Stimulated activated memory B cell treated with anti-CD40 and anti-IgM and Interleukin-4, amounts not matched to agents 10 μg/mL and 1 μg/mL and 100 μg/mL, for 72 hours (primary cell): ENCODE measurements at places on chromosomes 12 and 14.
A peak's percentile ranks its signal among the peaks of the same experiment; 100 is the strongest.

- peak; percentile 32 for ATAC-seq
Observed at GRCh38 chr12:112163471-112163991, 38.2 kb downstream of the TRAFD1 start.

- ATAC-seq: peak; percentile 64
Observed at GRCh38 chr14:88075269-88075981, 70.5 kb downstream of the GPR65 start.

DNA sequence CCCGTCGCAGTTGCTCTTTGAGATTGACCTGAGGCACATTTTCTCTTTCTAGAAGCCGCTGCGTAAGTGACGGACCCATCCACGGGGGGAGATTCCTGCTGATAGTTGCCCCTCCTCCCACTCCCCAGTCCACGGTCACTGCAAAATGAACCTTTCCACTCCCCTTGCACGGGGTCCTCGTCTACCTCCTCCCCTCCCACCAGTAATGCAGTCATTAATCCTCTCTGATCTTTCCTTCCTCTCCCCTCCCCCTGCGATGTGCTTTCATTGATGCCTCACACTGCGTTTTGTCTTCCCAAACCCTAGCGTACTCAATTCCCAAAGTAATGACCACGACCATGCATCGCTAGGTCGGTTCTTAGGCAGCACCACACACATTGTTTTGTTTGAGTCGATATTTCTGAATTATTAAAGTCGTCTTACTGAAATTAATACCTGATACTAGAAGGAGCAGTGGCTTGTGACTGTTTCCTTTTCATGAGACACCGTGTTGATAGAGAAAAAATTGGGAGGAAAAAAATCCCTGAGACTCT is 857 bp downstream of the ETNK1 start:
- no peak for ATAC-seq

DNA sequence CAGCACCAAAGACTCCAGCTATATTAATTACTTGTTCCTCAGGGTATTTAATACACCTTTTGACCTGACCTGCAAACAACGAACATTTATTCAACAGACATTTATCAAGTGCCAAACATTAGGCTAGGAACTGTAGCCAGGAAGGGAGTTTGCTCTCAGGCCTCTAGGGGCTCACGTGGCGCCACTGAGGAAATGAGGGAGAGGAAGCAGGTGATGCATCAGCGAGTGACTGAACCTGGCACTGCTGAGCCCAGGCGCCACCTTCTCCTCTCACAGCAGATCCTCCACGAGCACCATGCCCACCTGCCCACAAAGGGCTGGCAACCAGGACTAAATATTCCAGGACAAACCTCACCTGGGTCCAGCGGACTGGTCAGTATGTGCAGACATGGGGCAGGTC is 50.2 kb downstream of the SETD3 start:
- peak; percentile 61 for ATAC-seq

DNA sequence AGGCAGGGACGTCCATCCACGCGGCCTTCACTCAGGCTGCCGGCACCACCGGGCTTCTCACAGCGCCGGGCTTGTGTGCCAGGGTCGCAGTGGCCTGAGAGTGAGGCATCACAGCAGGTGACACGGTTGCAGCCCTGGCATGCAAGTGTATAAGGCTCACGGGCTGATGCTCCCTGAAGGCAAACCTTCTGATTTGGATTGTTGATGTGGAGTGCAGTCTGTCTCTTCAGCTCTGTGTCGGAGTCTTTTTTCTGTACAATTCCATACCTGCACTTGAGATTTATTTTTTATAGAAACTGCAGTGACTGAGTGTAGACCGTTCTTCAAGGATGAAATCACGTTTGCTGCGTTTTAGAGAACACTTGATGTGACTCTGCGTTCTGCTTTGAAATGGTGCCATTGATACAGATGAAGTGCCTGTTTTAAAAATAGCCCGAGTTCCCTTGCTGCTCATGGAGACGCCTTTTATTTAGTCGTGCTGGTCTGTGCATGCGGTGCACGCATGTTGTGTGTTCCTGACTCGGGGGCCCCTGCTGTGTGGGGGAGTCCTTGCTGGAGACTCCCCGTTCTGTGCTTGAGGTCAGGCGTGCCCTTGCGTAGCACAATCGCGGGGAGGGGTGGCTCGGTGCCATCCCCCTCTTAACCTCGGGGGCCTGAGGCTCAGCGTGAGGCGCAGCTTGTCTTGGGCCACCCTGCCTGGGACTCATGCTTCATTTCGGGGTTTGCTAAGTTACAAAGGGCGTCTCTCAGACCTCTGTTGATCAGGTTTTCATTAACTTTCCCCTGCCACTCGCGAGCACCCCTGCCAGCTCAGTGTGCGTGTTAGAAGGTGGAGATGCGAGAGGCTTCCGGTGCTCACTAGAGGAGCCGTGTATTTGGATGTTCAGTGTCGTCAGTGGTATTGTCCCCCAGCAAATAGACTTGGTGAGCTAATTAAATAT is 21.6 kb upstream of the AMN start:
- ATAC-seq: peak; percentile 81

- ATAC-seq: no peak
Observed at GRCh38 chr12:120200364-120200800, 529 bp downstream of the RPLP0 start.

- ATAC-seq: no peak
Observed at GRCh38 chr12:332581-333205, 56.4 kb downstream of the KDM5A start.

- ATAC-seq: no peak
Observed at GRCh38 chr12:111448266-111448830, 42.6 kb downstream of the SH2B3 start.

- ATAC-seq: no peak
Observed at GRCh38 chr14:34439090-34439489, 22.9 kb downstream of the SPTSSA start.

GRCh38 chr14:73246387-73247150 is 9.3 kb downstream of the PAPLN start:
- no peak for ATAC-seq

- no peak for ATAC-seq
Observed at GRCh38 chr14:68888883-68889282, 90.2 kb downstream of the ACTN1 start.

- no peak for ATAC-seq
Observed at GRCh38 chr12:92859650-92860386, 69.3 kb downstream of the EEA1 start.

GRCh38 chr12:90129366-90130030 is 420.9 kb upstream of the ATP2B1 start:
- ATAC-seq: no peak

DNA sequence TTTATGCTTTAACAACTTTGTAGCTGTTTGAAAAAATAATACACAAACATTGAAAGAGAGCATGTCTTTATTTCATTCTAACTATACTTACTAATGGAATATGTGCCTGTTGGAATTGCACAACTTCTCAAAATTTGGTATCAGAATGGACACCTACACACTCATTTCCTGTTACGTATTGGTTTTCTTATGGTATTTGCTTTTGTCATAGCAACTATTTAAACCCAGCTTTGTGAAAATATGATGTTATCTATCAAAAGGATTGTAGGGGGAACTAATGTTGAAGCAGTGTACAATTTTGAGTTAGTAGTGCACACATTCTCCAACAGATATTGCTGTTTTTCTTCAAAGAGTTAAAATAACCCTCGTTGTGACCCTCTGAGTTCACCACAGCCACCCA is 52.6 kb downstream of the RBMS2 start:
- no peak for ATAC-seq

DNA sequence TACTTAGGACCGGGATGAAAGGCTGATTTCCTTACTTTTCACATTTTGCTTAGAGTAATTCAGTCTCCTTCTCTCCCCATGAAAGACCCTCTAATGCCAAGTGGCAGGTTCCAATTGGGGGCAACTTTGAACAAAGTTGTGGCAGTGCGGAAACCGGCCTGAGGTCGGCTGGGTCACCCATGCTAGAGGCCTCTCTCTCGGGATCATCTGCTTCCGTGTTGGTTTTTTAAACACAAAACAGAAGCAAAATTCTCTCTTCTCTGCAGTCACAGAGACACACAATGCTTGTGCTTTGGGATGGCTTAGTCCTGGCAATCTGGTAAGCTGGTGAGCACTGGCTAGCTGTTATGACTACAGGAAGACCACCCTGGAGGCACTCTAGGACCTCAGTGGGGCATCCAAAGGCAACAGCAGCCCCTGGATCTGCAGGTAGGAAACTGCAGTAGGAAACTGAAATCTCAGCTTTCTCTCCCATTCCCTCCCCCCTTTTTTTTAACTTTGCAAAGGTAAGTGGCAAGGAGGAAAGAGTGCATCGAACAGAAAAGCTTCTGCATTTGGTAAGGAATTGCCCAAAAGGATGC is 102.1 kb downstream of the BCL11B start:
- ATAC-seq: no peak

DNA sequence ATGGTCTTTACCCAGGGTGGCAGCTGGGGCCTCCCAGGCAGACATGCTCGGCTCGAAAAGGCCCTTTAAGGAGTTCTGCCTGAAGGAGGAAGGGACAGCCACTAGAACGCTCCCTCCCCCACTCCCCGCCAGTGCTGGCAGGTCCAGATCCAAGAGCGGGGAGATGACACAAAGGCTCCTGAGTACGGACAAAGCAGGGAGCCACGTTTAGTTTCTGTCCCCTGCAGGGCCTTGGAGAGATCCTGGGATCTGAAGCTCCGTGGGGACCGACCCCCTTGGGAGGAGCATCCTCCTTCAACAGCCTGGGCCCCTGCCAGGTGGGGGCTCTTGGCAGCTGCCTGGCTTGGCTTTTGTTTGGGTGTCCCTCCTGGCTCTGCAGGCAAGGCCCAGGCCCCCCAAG is 89.7 kb downstream of the ESRRB start:
- ATAC-seq: peak; percentile 4

DNA sequence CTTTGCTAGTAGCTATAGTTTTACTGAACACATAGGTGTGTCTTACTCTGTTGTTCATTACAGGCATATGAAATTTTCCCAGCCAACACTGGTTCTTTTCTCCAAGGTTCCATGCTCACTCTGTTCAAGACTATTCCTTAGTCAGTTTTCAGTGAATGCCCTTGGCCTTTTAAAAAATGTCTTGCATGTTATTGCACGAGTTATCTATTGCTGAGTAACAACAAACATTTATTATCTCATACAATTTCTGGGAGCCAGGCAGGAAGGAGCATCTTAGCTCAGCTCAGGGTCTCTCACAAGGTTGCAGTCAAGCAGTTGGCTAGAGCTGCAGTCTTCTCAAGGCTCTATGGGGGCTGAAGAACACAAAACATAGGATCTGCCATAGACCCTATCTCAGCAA is 223.5 kb downstream of the BTG1 start:
- no peak for ATAC-seq

DNA sequence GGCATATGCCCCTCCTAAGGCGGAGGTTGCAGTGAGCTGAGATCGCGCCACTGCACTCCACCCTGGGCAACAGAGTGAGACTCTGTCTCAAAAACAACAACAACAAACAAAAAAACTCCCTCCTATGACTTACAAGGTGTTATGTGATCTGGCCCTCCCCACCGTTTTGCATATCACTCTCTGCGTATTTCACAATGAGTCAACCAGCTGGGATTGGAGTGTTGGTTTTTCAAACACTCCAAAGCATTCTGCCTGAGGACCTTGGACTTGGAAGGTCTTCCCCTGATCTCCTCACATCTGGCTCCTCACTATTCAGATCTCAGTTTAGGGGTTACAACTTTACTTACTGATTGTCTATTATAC is 14.0 kb downstream of the MANSC1 start:
- no peak for ATAC-seq

GRCh38 chr14:98167705-98168104 is 1104.3 kb downstream of the BCL11B start:
- no peak for ATAC-seq

DNA sequence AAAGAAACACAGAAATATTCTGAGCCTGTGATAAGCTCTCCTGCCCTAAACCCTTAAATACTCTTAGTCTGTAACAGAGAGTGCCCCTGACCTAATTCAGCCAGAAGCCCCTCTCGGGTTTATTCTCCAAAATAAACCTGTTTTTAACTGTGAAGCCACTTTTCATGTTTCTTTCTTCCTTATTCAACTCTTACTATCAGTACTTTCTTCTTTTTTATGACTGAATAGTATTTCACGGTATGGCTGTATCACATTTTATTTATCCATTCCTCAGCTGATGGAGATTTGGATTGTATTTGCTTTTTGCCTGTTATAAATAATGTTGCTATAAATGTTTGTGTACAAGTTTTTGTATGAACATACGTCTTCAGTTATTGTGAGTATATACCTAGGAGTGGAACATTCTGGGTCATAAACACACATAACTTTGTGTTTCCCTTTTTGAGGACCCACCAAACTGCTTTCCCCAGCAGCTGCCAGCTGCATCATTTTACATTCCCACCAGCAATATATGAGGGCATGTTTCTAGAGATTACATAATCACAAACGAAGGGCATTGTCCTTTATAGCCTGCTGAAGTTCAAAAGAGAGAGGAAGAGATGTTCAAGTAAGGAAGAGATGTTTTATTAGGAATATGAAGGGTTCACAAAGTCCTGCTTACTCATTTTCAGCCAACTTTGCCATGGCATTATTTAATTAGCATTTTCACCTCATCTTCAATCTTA is 199.4 kb upstream of the NUDT4 start:
- no peak for ATAC-seq

DNA sequence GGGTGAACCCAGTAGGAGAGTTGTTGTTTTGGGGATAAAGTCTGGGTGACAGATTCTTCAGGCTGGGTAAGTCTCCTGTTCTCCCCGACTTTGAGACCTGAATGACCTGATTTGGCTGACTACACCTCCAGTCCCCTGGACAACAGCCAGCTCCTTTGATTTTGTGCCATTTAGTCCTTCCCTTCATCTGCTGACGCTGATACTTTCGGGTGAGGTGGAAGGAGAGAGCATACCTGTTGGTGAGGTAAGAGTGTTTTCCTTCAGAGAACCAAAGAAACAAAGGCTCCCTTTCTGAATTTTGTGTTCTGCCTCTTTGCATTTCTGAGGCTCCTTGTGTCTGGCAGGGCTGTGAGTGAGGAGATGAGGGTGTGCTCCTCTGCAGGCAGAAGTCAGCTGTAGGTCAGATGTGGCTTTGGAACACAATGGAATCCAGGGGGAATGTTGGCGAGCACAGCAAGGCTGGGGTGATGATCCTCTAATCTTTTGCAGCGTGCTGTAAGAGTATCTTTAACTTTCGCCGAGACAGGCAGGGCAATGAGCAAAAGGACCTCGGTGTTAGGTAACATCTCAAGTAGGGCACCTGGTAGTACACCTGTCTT is 12.1 kb downstream of the ETV6 start:
- ATAC-seq: no peak

- no peak for ATAC-seq
Observed at GRCh38 chr12:13075118-13075480, 28.4 kb downstream of the GSG1 start.

GRCh38 chr14:71403656-71404055 is 496.4 kb downstream of the PCNX1 start:
- ATAC-seq: peak; percentile 71

- no peak for ATAC-seq
Observed at GRCh38 chr12:56299308-56299852, 750 bp downstream of the CS start.

- peak; percentile 67 for ATAC-seq
Observed at GRCh38 chr14:68261092-68261842, 441.7 kb downstream of the RAD51B start.

DNA sequence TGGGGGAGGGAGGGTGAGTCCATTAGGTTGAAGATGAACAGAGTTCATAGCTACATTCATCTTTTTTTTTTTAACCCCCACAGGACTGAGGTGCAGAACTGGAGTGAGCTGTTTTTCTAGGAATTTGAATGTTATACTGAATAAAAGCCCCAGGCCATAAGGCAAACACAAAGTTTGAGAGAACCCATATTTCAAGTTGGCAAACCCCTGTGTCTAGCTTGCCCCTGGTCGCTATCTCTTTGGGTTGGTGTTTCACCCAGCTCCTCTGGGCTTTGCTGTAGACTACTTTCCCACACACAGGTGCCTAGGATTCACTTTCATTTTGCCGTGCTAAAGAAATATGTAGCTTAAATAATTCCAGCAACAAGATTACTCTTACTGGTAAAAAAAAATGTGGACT is 5.2 kb upstream of the LMO3 start:
- no peak for ATAC-seq

- ATAC-seq: no peak
Observed at GRCh38 chr14:70698288-70698687, 56.6 kb downstream of the TTC9 start.
